ENCODE measurements at places on chromosomes 13 and 19.

GRCh38 chr13:41848435-41849255, 112.3 kb downstream of the VWA8 start:
- no peak for DNase-seq

- no peak for DNase-seq
Measured at GRCh38 chr13:28316129-28316528, 177.8 kb downstream of the PAN3 start.

DNA sequence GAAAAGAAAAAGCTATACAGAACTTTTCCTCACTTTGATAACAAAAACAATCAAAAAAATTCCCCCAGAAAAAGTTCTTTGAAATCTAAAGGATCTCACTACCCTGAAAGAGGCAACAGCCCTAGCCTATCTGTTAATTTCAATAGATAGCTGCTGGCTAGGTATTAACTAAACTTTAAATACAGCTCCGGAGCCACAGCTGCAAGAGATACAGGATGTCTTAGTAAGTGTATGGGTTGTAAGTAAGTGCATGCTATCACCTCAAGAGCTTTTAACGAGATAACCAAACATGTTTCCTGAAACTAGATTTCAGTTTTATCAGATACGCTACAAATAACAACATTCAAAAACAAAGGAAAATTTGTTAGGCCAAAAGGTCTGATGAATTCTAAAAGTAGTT, 148.4 kb downstream of the KLF12 start:
- DNase-seq, result no peak

DNA sequence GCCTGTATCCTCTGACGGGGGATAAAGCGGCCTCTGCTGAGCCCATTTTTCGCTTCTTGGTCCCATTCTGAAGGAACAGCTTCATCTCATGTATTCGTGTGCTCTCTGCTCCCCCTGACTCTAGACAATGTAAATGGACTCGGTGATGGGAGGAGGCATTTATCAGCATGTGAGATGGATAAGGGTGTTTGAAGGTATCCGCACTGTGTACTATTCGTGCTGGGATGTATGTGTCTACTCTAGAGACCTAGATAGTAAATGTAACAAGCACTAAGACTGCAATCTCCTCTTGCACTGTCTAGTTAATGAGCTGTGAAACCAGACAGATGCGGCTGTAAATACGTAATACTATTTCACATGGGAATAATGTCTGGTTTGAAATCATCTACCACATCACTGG, 134.6 kb upstream of the ARGLU1 start:
- DNase-seq, result no peak

DNA sequence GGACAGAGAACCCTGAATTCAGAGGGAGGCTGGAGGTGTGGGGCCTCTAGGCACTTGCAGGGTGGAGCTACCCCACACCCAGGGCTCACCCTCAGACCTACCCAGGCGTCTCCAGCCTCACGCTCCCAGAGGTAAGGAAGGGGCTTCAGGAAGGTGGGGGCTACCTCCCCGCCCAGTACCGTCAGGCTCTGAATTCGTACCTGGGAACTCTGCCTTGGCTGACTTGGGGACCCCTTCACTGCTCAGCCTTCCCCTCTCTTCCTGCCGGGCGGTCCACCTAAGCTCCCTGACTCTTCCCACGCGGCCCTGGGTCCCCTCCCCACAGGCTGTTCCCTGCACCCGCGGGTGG, 28.5 kb upstream of the PARP4 start:
- DNase-seq, result no peak

DNA sequence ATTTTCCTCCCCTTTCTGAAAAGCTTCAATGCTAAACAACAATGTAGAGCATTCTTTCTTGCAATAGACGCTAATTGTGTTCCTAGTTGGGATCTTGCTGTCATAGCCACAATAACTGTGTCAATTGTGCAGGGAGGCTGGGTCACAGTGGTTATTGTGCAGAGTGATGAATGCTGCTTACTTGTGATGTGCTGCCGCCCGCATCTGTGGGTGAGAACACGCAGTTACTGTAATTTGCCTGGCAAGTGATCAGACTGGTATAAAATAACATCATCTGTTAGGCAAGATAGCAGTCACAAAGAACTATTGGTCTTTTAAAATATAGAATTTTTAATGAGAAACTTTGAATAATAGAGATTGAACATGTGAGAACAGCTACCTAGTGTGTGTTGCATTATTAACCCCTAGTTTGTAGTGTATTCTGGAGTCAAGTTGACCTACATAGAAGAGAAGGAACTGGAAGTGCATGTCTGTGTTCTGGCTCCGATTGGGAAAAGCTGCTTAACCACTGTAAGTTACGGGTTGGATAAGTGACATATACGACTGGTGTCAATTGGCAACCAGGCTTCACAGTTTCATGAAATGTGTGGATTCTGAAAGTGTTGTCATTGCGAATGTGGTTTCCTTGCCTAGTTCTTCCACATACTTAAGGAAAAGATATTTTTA, 43.6 kb downstream of the SLAIN1 start:
- DNase-seq, result no peak

DNA sequence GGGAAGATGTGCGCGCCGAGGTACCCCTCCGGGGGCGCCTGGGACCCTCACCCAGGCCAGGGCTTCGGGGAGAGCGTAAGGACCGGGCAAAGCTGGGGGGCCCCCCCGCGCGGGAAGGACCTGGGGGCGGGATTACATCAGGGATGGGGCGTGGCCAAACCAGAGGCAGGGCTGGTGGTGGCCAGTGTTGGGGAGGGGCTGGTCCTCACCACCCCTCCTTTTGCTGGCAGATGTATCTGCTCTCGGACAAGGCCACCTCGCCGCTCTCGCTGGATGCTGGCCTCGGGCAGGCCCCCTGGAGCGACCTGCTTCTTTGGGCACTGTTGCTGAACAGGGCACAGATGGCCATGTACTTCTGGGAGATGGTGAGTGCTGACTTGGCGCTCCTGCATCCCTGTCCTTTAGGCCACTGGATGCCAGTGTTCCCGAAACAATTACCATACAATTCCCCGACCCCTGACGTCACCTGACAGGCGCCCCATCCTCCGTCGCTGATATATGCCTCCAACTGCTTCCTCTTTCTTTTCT, 25.3 kb downstream of the TRPM4 start:
- DNase-seq, result no peak
